Smooth muscle cell of trachea (primary cell): ENCODE measurements at places on chromosomes 6 and 20. TPM values are rescaled to one million over a fixed set of nuclear protein-coding genes. Genes with fewer than 3 reads are reported as not detected.

The FKBP1C gene
- total RNA-seq = 0.17 and 0.87 TPM in 2 replicates

The TRIM38 gene
- total RNA-seq = 14.7 and 15.1 TPM in 2 replicates

The LSM2 gene
- 19.4 and 39.1 TPM in 2 replicates for total RNA-seq

The SPATS1 gene
- total RNA-seq = not detected in 2 replicates

The AHCY gene
- 70.3 and 92.1 TPM in 2 replicates for total RNA-seq

The RALGAPB gene
- 32.7 and 37.1 TPM in 2 replicates for total RNA-seq

The SLC25A27 gene
- total RNA-seq = 8.4 and 9.9 TPM in 2 replicates

The PLA2G7 gene
- total RNA-seq = not detected in 2 replicates

The PRR3 gene
- total RNA-seq = 4.1 and 5.1 TPM in 2 replicates

The CDH4 gene
- total RNA-seq = 2.0 and 2.3 TPM in 2 replicates

The IP6K3 gene
- total RNA-seq = 0.50 TPM in 1 of 2 replicates, not detected in the other

The DAAM2 gene
- total RNA-seq = 5.8 and 7.4 TPM in 2 replicates

The PARD6B gene
- 0.44 and 0.66 TPM in 2 replicates for total RNA-seq

The RIPPLY2 gene
- total RNA-seq = 0.29 and 0.66 TPM in 2 replicates

The TRIM40 gene
- total RNA-seq = not detected in 2 replicates

The DLL1 gene
- 0.15 and 3.0 TPM in 2 replicates for total RNA-seq

The PGC gene
- not detected in 2 replicates for total RNA-seq

The PRKN gene
- 4.1 and 7.4 TPM in 2 replicates for total RNA-seq

The TFAP2B gene
- not detected in 2 replicates for total RNA-seq

The PNLDC1 gene
- total RNA-seq = not detected in 2 replicates

The DNAH8 gene
- 0.17 and 0.44 TPM in 2 replicates for total RNA-seq

The ZBP1 gene
- not detected in 2 replicates for total RNA-seq

The CUL7 gene
- total RNA-seq = 56.6 and 77.9 TPM in 2 replicates

The ZDHHC14 gene
- 2.9 and 7.3 TPM in 2 replicates for total RNA-seq

The DPPA5 gene
- not detected in 2 replicates for total RNA-seq

The ANGPT4 gene
- total RNA-seq = not detected in 2 replicates

The EYA4 gene
- 26.2 and 29.9 TPM in 2 replicates for total RNA-seq

The ADGRF4 gene
- total RNA-seq = under 0.01 TPM in 1 of 2 replicates, not detected in the other

The ALDH8A1 gene
- 0.33 and 2.0 TPM in 2 replicates for total RNA-seq

The LINC00237 gene
- not detected in 2 replicates for total RNA-seq

The IRF4 gene
- total RNA-seq = under 0.01 and 0.99 TPM in 2 replicates

The PLG gene
- not detected in 2 replicates for total RNA-seq

The SLC44A4 gene
- total RNA-seq = 0.17 TPM in 1 of 2 replicates, not detected in the other

The ELOVL2 gene
- total RNA-seq = under 0.01 TPM in 1 of 2 replicates, not detected in the other

The WFDC8 gene
- total RNA-seq = not detected in 2 replicates

The PSORS1C2 gene
- total RNA-seq = not detected in 2 replicates
